Activated CD4-positive, CD25-positive, alpha-beta regulatory T cell (primary cell): ENCODE measurements at places on chromosomes 6 and 20.

DNA sequence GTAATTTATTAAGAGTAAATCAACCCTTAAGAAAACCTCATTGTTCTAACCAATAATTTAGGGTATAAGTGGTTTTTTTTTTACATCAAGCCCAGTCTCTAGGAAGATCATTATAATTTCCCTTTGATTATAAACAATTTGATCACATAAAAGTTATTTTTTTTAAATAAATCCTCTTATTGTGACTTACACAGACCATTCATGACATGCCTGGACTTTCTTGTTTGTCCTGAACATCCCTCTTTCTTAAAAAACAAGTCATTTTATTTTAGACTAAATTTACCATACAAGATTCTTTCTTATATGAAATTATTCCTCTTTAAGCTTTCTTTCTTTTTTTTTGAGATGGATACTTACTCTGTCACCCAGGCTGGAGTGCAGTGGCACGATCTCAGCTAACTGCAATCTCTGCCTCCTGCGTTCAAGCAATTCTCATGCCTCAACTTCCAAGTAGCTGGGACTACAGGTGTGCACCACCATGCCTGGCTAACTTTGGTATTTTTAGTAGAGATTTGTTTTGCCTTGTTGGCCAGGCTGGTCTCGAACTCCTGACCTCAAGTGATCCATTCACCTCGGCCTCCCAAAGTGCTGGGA is 53.6 kb upstream of the AGPAT4 start:
- DNase-seq, result no peak

GRCh38 chr6:149081281-149081680 is 236.2 kb upstream of the TAB2 start:
- no peak for DNase-seq

GRCh38 chr20:63542031-63542559 is 4.9 kb upstream of the PTK6 start:
- no peak for DNase-seq

GRCh38 chr6:150672800-150673199 is 73.1 kb downstream of the PLEKHG1 start:
- no peak for DNase-seq

- no peak for DNase-seq
These were observed 335.5 kb downstream of the GJA1 start for GRCh38 chr6:121770943-121771342.

GRCh38 chr6:119110601-119111548 is 32.4 kb upstream of the FAM184A start:
- DNase-seq, result no peak

- DNase-seq, result no peak
These were observed 30.9 kb downstream of the FAXC start for GRCh38 chr6:99318566-99318965.

- no peak for DNase-seq
These were observed 149.9 kb upstream of the PHACTR1 start for GRCh38 chr6:12566618-12567123.

GRCh38 chr6:53786832-53787231 is 8.0 kb upstream of the LRRC1 start:
- DNase-seq, result no peak

DNA sequence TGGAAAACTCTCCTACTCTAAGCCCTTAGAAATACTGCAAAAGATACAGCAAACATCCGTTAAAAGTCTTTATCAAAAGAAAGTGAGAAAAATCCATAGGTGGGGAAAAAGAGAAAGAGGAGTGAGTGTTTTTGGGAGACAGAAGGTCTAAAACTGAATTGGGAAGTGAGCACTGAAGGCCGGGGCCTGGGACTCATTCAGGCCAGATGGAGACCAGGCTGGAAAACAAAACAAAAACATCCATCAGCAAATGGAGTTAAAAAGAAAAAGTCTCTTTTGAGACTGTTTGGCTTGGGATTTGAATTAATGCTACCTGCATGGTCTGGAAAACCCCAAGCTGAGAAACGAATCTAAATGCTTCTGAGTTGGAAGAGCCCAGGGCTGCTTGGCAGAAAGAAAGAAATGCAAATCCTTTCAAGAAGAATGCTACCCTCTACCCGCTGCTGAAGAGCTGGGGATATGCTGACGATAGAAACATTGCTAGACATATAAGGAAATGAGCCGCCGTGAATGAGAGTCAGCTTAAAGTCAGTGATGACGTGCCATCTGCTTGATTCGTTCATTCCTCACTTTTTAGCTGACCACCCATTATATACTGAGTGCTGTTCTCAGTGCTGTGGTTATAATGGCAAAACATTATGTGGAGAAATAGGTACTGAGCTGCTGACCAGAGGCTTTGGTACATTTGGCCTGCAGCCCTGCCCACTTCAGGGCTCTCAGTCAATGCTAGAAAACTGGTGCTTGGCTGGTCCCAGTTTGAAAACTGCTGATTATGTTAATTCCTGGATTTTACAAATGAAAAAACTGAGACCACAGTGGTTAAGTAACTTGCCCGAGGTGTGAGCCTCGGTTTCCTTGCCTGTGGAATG is 28.0 kb upstream of the TULP4 start:
- DNase-seq, result no peak
